ENCODE measurements at places on chromosomes 2 and 18.

- no peak for DNase-seq
Measured at GRCh38 chr2:195575879-195576401, 81.1 kb upstream of the SLC39A10 start.

- no peak for DNase-seq
Measured at GRCh38 chr2:241564596-241565410, 6.3 kb downstream of the BOK start.

DNA sequence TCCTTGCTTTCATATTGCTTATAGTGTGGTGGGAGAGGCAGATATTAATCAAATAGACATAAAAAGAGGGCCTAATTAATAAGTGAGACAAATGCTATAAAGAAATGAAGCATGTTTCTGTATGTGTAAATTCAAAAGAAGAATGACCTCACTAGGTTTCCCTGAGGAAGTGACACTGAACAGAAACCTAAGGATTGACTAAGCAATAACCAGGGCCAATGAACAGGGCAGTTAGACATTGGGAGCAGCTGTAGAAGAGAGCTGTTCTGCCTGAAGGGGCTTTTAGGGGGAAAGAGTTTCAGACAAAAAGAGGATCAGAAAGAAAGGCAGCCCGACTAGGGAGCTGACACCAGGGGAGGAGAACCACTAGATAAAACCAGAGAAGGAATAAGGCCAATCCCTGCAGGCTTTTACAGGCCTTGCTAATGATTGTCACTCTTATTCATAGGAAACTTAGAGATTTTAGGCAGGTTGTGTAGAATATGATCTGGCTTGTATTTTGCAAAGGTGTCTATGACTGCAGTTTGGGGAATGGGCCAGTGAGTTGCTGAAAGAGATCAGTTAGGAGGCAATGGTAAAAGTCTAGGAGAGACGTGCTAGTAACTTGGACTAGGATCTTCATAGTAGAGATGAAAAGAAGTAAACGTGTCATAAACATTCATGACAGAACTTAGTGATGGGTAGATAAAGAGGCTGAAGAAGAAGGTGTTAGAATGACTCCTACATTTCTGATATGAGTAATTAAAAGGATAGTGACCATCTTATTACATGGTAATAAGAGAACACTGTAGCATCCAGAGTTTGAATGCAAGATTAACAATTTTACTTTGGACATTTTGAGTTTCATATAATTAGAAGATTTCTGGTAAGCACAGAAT lies 26.8 kb upstream of the NABP1 start:
- DNase-seq = no peak

DNA sequence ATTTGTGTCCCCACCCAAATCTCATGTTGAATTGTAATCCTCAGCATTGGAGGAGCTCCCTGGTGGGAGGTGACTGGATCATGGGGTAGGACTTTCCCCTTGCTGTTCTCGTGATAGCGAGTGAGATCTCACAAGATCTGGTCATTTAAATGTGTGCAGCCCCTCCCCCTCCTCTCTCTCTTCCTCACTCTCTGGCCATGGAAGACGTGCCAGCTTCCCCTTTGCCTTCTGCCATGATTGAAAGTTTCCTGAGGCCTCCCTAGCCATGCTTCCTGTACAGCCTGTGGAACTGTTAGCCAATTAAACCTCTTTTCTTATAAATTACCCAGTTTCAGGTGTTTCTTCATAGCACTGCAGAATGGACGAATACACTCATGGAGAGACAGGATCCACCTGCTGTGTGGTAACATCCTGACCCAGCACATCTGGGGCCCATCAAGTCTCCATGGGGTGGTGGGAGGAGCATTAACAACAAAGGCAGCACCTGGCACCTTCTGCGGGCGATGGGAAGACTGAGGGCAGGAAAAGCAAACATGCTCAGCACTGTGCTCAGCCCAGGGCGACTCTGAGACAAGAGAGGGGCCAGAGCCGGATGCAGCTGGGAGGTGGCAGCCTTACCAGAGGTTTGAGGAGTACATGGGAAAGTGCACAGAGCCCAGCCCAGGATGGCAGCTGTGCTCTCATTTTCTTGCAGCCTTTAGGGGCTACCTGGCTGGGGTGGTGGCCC lies 16.2 kb upstream of the ALPP start:
- no peak for DNase-seq

Data from activated CD8-positive, alpha-beta memory T cell treated with anti-CD3 and anti-CD28 coated beads, Interleukin-2, amount 50 U/mL, for 48 hours (primary cell).